Prostate gland (tissue), 2 donors: ENCODE measurements at places on chromosomes 3 and 15. TPM values are rescaled to one million over a fixed set of nuclear protein-coding genes. Genes with fewer than 3 reads are reported as not detected.

GRCh38 chr3:187743195-187744141 is 1.8 kb downstream of the BCL6 start:
- H3K27ac ChIP-seq: peak overlapping the region; percentile 97
- peaks cover 11% of the 10 kb centered on the region for H3K4me1 ChIP-seq
- H3K36me3 ChIP-seq: no peaks in the 10 kb centered on the region
- DNase-seq: peak; percentile 64
- no peaks in the 10 kb centered on the region for H3K27me3 ChIP-seq

Gene NLGN1
- 0.36 TPM for total RNA-seq

- H3K4me3 ChIP-seq: no peak overlapping the region
- H3K4me1 ChIP-seq: no peaks in the 10 kb centered on the region
- peaks cover 2% of the 10 kb centered on the region for H3K27me3 ChIP-seq
- no peaks in the 10 kb centered on the region for H3K36me3 ChIP-seq
These were observed 24.3 kb downstream of the CACNA2D3 start for GRCh38 chr3:54146506-54147239.

Gene DNAJA4
- 43.7 TPM for total RNA-seq

Gene TAGLN3
- 3.2 TPM for total RNA-seq

Gene EID1
- total RNA-seq: 199 TPM

DNA sequence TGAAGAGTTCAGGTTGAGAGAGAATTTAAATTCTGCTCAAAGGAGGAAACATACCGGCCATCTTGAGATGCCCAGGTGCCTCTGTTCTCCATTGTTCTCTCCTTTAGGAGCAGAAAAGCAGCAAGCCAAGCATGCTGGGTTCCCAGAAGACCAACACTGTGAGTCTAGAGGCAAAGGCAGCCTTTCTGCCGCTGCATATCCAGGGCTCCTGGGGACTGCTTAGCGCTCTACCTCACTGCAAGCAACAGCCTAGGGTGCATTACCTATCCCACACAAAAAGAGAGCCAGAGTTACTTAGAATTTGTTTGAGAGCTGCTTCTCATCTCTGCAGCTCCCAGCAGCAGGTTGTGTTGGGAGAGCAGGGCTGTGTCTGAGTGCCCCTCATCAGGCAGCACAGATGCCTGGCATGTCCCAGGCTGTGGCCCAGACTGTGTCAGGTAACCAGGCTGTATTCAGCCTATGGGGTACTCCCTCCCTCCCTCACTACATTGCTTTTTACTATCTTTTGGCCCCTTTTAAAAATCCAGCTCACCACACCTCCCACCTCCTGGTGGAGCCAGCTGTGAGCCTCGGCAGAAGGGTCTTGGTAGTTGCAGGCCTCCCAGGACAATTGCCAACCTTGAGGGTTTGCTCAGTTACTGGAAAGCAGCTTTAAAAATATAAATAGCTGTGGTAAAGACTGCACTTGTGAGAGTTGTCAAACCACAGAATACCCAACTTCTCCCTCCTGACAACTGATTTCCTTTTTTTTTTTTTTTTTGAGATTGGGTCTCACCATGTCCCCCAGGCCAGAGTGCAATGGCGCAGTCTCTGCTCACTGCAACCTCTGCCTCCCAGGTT is 30.2 kb downstream of the BCL2L10 start:
- H3K4me3 ChIP-seq: no peak overlapping the region
- H3K27me3 ChIP-seq: no peaks in the 10 kb centered on the region
- H3K27ac ChIP-seq: no peak overlapping the region

DNA sequence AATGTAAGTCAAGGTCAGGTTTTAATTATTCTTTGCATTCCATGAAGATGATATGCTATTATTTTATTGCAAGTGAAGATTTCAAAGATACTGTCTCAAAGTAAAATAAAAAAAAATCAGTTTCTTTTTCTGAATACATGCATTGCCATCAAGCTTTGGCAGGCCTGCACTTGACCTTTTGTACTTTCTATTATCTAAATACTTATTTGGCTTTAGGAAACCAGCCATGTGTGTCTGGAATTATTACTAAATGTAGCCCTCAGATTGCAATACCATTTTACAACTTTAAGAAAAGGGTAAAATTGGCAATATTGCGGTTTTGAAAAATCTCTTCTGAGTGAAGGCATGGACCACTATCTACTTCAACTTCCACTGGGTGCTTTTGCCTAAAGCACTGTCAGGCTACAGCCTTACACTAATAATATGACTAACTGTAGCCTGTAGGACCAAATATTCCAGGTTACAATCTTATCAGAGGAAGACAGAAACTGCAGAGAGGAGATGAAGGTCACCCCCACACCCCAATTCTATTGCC is 349.4 kb upstream of the DCBLD2 start:
- H3K36me3 ChIP-seq: no peaks in the 10 kb centered on the region
- no peak overlapping the region for H3K27ac ChIP-seq
- no peaks in the 10 kb centered on the region for H3K4me1 ChIP-seq
- no peak for DNase-seq

- no peaks in the 10 kb centered on the region for H3K27me3 ChIP-seq
- no peak overlapping the region for H3K27ac ChIP-seq
- H3K4me3 ChIP-seq: no peak overlapping the region
- H3K4me1 ChIP-seq: no peaks in the 10 kb centered on the region
- H3K36me3 ChIP-seq: peaks cover 5% of the 10 kb centered on the region
- DNase-seq: no peak
These were observed 23.5 kb downstream of the EXOG start for GRCh38 chr3:38519651-38520050.

Gene COX5A
- 93.3 TPM for total RNA-seq

- DNase-seq: peak; percentile 68
- H3K27ac ChIP-seq: no peak overlapping the region
- H3K4me1 ChIP-seq: no peaks in the 10 kb centered on the region
- no peaks in the 10 kb centered on the region for H3K36me3 ChIP-seq
- H3K27me3 ChIP-seq: no peaks in the 10 kb centered on the region
- no peak overlapping the region for H3K4me3 ChIP-seq
These were observed 3.4 kb upstream of the DZIP1L start for GRCh38 chr3:138118612-138119422.

Gene CGGBP1
- 57.6 TPM for total RNA-seq

Gene SLC12A1
- not detected for total RNA-seq

DNA sequence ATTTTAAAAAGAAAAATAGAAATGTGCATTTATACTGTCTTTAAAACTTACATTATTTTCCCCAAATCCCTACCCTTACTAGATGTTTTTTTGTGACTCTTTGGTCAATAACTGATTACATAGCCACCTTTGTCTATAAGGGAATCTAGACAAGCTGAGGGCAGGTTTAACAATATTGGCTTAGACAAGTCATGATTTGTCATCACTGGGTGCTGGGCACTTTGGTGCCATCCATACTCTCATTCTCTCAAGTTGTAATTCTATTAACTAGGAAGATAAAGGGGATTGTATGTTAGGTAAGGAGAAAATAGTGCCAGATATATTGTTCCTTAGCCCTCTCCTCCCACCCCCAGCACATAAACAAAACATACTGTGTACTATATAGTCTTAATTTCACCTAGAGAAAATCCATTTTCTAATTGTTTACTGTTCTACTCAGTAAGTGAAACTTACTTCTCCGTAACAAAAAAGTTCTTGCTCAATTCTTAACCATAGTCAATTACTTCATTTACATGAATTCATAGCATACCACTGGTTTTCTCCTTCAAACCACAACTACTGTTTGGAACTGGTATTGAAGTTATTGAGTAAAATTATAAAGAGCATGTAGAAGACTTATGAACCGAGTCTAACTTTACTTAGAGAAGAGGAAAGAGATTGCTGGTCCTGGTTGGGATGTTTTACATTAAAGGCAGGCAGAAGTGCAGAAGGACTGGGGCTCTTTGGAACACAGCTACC is 877.1 kb downstream of the PDCD6IP start:
- H3K36me3 ChIP-seq: no peaks in the 10 kb centered on the region
- no peaks in the 10 kb centered on the region for H3K27me3 ChIP-seq
- no peaks in the 10 kb centered on the region for H3K4me1 ChIP-seq
- H3K4me3 ChIP-seq: no peak overlapping the region

Gene HDC
- 4.1 TPM for total RNA-seq

DNA sequence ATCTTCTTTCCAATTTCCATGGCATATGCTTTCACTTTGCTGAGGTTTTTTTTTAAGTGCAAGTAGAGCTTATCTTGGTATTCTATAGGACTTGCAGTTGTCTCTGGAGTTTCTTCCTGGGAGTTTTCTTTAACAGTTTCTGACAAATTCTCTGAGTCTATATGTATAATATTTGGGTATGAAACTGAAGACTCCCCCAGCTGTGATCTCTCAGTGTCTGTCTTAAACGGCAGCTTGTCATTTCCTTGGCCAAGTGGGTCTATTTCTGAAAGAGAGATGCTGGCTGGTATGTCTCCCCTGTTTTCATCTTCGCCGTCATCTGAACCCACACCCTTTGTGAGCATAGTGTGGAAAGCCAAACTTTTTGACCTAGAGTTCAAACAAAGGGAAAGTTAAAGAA is 73.3 kb upstream of the PTX3 start:
- H3K4me1 ChIP-seq: no peaks in the 10 kb centered on the region
- no peak for DNase-seq
- no peak overlapping the region for H3K4me3 ChIP-seq
- no peaks in the 10 kb centered on the region for H3K27me3 ChIP-seq
- no peak overlapping the region for H3K27ac ChIP-seq
- H3K36me3 ChIP-seq: no peaks in the 10 kb centered on the region

GRCh38 chr3:13308380-13308801 is 111.7 kb downstream of the NUP210 start:
- H3K27me3 ChIP-seq: no peaks in the 10 kb centered on the region
- no peaks in the 10 kb centered on the region for H3K36me3 ChIP-seq
- no peak overlapping the region for H3K4me3 ChIP-seq
- H3K27ac ChIP-seq: no peak overlapping the region
- no peaks in the 10 kb centered on the region for H3K4me1 ChIP-seq
- DNase-seq: no peak

Gene B3GNT5
- 5.9 TPM for total RNA-seq

Gene MESD
- total RNA-seq: 28.0 TPM

- no peak overlapping the region for H3K27ac ChIP-seq
- H3K4me1 ChIP-seq: no peaks in the 10 kb centered on the region
- H3K4me3 ChIP-seq: no peak overlapping the region
- no peaks in the 10 kb centered on the region for H3K27me3 ChIP-seq
- H3K36me3 ChIP-seq: peaks cover 8% of the 10 kb centered on the region
These were observed 18.7 kb upstream of the EOGT start for GRCh38 chr3:69032142-69032541.

DNA sequence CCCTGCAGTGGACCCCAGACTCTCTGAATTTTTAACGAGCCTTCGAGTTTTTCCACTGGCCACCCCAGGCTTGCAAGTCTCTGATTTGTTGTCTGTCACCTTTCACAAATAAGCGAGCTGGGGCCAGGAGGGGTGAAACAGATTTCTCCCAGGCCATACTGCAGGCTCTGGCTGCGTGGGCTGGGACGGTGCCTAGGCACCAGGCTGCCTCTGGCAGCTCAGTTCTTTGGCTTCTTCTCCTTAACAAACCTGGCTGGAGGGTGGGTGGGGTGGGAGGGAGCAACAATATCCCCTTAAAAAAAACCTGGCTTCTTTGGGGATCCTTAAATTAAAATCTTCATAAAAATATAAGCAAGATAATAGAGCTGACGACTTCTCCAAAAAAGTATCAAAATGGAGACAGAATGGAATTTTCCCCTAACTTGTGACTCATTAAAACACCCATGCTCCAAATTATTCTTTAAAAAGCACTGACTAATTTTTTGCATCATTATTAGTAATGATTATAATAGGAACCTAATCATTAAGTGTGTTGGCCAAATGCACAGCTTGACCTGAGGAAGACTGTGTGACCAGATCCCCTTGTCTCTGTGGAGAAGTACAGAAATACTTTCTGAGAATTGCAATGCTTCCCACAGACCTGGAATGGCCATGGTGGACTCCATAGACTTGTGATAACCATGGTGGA is 84.1 kb downstream of the SNRK start:
- no peak overlapping the region for H3K4me3 ChIP-seq
- H3K4me1 ChIP-seq: no peaks in the 10 kb centered on the region
- H3K36me3 ChIP-seq: no peaks in the 10 kb centered on the region

Gene ARL8B
- 43.1 TPM for total RNA-seq

DNA sequence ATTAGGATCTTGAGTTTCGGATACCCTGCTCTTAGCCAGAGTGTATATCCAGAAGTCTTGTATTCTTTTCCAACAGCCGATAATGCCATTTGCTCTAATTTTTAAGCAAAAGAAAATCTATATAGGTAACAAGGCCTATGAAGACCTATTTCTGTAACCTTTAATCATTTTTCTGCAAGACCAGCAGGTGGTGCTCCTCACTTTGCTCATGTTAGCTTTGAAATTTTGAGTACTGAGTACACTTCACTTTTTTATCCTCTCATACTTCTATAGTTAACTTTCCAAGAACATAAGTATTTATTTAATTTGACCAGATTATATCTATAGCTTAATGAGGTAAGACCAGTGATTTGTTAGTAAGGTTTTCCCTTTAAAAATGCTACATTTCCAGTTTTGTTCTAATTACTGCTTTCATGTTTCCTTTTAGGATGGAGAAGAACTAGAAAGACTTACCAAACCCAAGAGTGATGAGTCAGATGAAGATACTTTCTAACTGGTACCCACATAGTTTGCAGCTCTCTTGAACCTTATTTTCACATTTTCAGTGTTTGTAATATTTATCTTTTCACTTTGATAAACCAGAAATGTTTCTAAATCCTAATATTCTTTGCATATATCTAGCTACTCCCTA is 20.5 kb downstream of the SLC35A5 start:
- no peaks in the 10 kb centered on the region for H3K4me1 ChIP-seq
- H3K27me3 ChIP-seq: no peaks in the 10 kb centered on the region
- H3K4me3 ChIP-seq: no peak overlapping the region
- no peak overlapping the region for H3K27ac ChIP-seq
- DNase-seq: no peak
- peaks cover 4% of the 10 kb centered on the region for H3K36me3 ChIP-seq

DNA sequence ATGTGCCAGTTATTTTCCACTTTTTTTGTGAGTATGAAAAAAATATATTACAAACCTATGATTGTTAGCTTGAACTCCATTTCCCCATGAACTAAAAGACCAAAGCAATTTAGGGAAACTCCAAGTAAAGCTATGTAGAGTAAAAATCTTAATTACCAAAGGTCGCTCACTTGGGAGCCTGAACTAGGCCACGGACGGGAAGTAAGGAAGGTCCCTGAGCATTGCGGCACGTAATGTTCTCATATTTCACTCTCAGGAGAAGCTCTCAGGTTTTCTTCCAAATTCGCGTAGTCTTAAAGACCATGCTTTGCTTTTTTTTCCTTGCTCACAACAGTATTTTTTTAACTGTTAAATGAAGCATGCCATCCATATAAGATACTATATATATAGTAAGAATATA is 215.3 kb upstream of the RARB start:
- no peak overlapping the region for H3K27ac ChIP-seq
- no peak for DNase-seq
- no peak overlapping the region for H3K4me3 ChIP-seq
- H3K4me1 ChIP-seq: no peaks in the 10 kb centered on the region
- no peaks in the 10 kb centered on the region for H3K27me3 ChIP-seq
- no peaks in the 10 kb centered on the region for H3K36me3 ChIP-seq

Gene ANKUB1
- not detected for total RNA-seq

GRCh38 chr3:88434001-88434400 is 284.2 kb downstream of the C3orf38 start:
- no peak overlapping the region for H3K27ac ChIP-seq
- no peaks in the 10 kb centered on the region for H3K36me3 ChIP-seq
- DNase-seq: no peak
- no peaks in the 10 kb centered on the region for H3K27me3 ChIP-seq
- no peaks in the 10 kb centered on the region for H3K4me1 ChIP-seq

GRCh38 chr3:99128235-99128634 is 226.7 kb upstream of the DCBLD2 start:
- H3K4me3 ChIP-seq: no peak overlapping the region
- H3K36me3 ChIP-seq: no peaks in the 10 kb centered on the region
- H3K4me1 ChIP-seq: no peaks in the 10 kb centered on the region
- DNase-seq: no peak
- H3K27me3 ChIP-seq: no peaks in the 10 kb centered on the region
